ENCODE measurements at places on chromosomes 3 and 15. TPM values are rescaled to one million over a fixed set of nuclear protein-coding genes. Genes with fewer than 3 reads are reported as not detected.

- peak; percentile 8 for DNase-seq
These were observed 88.0 kb downstream of the PIK3R4 start for GRCh38 chr3:130658678-130659077.

DNA sequence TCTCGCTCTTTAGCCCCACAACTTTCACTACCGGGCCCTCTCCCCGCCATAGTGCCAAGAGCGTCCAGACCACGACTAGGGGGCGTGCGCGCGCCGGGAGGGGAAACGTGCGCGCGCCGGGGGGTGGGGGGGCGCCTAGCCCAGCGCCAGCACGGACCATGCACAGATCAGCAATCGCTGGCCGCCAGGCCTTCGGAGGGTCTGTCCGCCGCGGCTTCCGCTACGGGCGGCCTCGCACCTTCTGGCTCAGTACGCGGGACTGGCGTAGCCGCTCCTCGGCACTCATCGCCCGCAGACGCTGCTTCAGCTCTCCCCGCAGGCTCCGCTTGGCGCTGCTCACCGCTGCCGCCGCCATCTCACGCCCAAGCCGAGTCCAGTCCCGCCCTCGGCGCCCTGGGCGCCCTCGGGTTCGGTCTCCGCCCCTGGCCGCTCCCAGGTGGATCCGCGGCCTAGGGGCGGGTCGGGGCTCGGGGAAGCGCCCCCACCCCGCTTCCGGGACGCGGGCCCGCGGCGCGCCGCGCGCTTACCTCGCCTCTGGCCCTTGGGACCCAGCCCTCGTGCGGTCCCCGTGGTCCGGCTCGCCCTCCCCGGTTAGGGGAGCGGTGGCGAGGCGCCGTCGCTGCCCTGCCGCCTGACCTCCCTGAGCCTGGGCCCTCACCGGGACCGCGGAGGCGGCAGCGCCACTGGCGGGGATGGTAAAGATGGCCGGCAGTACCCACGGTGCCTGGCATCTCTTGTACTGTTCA, at the start of gene MTHFS:
MTHFS (minus strand) TSS at position 381 of the 746 bp plus-strand sequence; CDS start at position 355, 26 bp downstream.
- DNase-seq = peak; percentile 75

- DNase-seq = no peak
These were observed 58.9 kb downstream of the COL6A5 start for GRCh38 chr3:130404401-130404800.

DNA sequence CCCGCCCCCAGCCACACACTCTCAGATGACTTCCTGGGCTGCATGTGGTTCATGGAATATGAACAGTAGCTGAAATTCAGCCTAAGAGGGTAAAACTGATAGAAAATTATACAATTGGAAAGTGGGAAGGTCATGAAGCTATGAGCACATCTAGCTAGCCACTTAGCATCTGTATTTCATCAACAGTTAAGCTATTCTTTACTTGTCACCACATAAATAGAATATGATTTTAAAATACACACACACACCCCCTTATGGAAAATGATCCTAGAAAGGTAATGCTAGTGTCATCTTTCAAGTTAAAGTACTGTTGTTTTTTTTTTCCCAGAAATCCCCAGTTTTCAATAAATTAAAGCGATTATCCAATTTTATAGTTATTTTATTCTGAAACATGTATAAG, 3.6 kb downstream of the MAP4 start:
- no peak for DNase-seq

- DNase-seq = no peak
These were observed 2.5 kb downstream of the IL1RAP start for GRCh38 chr3:190516416-190516815.

Gene CADPS
- total RNA-seq = 12.0 TPM

Gene CLRN1
- total RNA-seq = not detected

Gene ADGRG7
- not detected for total RNA-seq

DNA sequence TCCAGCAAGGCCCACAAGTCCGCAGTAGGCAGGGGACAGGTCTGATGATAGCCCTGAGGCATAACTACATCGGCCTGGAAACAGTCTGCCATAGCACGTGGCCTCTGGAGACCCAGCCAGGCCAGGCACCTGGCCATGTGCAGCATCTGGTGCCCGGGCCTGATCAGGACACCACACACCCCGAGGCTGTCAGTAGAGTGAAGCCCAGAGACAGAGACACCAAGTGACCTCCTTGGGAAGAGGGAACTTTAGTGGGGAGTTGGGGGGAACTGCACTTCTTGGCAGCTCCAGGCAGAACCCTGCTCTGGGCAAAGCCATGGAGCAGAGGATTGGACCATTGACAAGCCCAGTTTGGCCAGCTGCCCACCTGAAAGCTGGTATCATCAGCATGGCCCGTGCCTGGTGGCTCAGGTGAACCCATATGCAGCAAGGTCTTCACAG, 1.2 kb downstream of the SHISA5 start:
- DNase-seq = peak; percentile 35

- no peak for DNase-seq
These were observed 7.0 kb downstream of the B2M start for GRCh38 chr15:44718180-44718926.

Gene OIP5
- total RNA-seq = not detected

- no peak for DNase-seq
These were observed 23.3 kb downstream of the POPDC2 start for GRCh38 chr3:119636891-119637611.

GRCh38 chr15:90412356-90413194, 24.5 kb downstream of the IQGAP1 start:
- no peak for DNase-seq

Gene WDR93
- not detected for total RNA-seq

DNA sequence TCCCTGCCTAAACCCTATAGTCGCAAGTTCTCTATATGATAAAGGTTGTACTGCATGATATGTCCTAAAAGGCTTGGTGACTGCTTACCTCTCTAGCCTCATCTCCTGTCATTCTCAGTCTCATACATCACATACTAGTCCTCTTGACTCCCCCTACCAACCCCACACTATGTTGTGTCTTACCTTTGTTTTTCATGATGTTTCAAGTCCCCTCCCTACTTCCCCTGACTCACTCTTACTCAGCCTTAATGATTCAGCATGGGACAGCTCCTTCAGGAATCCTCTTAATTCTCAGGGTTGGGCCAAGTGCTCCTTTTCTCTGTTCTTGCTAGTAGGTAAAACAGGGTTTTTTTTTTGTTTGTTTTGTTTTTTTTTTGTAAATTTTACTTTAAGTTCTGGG, 49.6 kb downstream of the SLMAP start:
- DNase-seq = no peak

GRCh38 chr3:51337666-51338065, 47.4 kb upstream of the MANF start:
- no peak for DNase-seq

Gene HYAL1
- 68.4 TPM for total RNA-seq

Gene SNTN
- total RNA-seq = not detected

GRCh38 chr3:179768080-179768479, 115.2 kb downstream of the USP13 start:
- DNase-seq = no peak

GRCh38 chr3:109275702-109276293, 40.5 kb downstream of the DPPA2 start:
- peak; percentile 11 for DNase-seq

DNA sequence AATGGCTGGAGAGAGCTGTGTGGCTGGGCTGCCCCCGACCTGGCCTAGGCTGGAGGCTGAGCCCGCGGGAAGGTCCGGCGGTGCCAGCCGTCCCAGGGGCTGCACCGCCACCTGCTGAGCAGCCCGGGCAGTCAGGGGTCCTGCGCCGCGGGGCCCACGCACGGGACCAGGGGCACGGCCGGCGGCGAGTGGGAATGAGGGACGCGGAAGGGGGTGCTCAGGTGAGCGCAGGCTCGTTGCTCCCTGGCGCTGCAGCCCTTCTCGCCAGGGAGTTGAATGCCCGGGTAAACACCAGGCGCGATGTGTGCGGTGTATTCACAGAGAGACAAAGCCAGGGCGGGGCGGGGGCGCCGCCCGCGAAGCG, 666 bp upstream of the SEMA3F start:
- no peak for DNase-seq

Gene ACTC1
- 8,849 TPM for total RNA-seq

Gene PAK6
- 9.9 TPM for total RNA-seq

- DNase-seq = no peak
These were observed 13.2 kb upstream of the GOLM2 start for GRCh38 chr15:44275150-44275830.

Gene HYAL3
- 0.80 TPM for total RNA-seq

DNA sequence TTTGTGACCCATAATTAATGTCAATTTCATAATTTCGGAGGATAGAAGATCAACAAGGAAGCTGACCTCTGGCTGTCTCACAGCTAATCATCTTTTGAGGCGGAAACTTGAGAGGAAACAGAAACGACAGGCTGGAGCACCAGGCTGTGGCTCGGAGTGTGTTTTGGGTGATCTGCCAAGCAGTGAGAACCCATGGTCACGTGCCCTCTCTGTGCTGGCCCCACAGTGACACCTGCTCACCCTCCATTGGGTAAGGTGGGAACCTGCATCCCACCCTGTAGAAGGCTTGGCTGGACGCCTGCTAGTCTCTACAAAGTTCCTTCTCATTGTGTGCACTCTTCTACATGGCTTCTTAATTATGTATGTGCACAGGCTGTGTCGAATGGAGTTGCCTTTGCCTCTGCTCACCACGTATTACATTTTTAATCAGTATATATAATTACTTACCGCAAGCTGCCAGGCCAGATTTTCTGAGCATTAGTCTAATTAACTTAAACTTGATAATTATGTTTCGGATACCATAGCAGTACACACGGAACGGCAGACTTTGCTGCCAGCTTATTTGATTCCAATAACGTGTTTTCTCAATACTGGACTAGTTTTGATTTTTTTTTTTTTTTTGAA, 719.4 kb upstream of the CFAP20DC start:
- DNase-seq = no peak

Gene SLC6A1
- 1.6 TPM for total RNA-seq

- DNase-seq = no peak
These were observed 123.0 kb downstream of the PEAK1 start for GRCh38 chr15:77296773-77297337.

DNA sequence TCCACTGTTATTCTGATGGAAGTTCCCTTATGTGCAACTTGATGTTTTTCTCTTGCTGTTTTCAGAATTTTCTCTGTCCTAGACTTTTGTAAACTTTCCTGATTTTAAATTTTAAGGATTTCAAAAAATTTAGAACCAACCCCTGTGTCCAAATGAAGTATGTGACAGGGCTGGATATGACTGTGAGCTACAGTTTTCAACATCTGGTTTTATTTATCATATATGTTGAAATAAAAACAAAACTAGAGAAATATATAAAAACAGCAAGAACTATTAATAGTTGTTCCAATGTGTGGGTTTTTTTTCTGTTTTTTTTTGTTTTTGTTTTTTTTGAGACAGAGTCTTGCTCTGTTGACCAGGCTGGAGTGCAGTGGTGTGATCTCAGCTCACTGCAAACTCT, 47.4 kb upstream of the PSMD6 start:
- DNase-seq = no peak

- DNase-seq = no peak
These were observed 313.2 kb downstream of the POLQ start for GRCh38 chr3:121232309-121233225.

GRCh38 chr3:45715945-45716344, 26.7 kb downstream of the SACM1L start:
- DNase-seq = no peak

Gene SUSD5
- 0.87 TPM for total RNA-seq

DNA sequence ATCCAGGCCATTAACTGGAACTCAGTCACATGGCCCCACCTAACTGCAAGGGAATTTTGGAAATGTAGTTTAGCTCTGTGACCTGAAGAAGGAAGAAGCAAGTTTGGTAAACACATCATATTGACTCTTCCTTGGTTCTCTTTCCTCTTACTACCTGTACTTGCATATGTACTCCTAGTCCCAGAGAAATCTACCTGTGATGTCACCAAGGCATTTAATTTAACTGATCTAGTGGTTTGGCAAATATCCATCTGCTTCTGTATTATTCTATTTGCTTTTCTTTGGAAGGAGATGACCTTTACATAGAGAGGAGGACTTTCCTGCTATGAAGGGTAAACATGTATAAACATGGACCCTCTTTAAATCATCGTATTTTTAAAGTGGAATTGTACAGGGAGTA, 150.8 kb downstream of the TMEM108 start:
- no peak for DNase-seq

- DNase-seq = no peak
These were observed 34.7 kb upstream of the CDCP1 start for GRCh38 chr3:45180899-45181298.

GRCh38 chr3:32493437-32494414, 8.9 kb downstream of the CMTM6 start:
- no peak for DNase-seq

GRCh38 chr15:89117790-89118189, 29.5 kb downstream of the ABHD2 start:
- no peak for DNase-seq

Gene PARP6
- 42.2 TPM for total RNA-seq

- peak; percentile 23 for DNase-seq
These were observed 114.4 kb downstream of the ATG7 start for GRCh38 chr3:11386465-11387113.

Gene ECE2
- total RNA-seq = not detected

- DNase-seq = no peak
These were observed 64.4 kb upstream of the TAMM41 start for GRCh38 chr3:11910971-11911531.

DNA sequence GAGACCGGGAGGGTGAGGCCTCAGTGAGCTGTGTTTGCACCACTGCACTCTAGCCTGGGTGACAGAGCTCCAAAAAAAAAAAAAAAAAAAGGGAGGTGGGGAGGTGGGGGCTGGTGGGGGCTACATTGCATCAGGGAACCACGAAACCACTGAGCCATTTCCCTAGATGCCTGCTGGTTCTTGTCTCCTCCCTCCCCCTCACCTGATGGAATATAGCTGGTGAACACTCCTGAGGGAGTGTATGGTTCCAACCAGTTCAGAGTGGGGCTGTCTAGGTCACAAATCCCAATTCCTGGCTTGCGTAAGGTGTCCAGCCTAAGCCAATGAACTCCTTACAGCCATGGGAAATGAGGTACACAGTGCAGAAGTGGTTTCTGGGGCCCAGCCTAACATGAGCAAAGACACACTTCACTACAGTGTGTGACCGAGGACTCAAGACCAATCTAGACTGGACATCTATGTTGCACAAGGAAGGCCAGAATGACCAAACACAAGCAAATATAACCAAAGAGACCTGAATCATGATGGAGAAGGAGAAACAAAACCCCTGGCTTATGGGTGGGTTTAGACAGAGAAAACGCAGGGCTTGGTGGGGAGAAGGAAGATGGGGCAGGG, 39.1 kb upstream of the OSBPL11 start:
- DNase-seq = no peak

Gene IQCF5
- total RNA-seq = not detected

GRCh38 chr3:104175696-104176095, 1191.0 kb upstream of the ALCAM start:
- DNase-seq = no peak

GRCh38 chr15:64775551-64776401, at the start of gene RBPMS2:
Gene RBPMS2, minus strand, starts transcription at chr15:64775589. Its CDS starts 270 bp downstream, at chr15:64775319.
- DNase-seq = peak; percentile 68

DNA sequence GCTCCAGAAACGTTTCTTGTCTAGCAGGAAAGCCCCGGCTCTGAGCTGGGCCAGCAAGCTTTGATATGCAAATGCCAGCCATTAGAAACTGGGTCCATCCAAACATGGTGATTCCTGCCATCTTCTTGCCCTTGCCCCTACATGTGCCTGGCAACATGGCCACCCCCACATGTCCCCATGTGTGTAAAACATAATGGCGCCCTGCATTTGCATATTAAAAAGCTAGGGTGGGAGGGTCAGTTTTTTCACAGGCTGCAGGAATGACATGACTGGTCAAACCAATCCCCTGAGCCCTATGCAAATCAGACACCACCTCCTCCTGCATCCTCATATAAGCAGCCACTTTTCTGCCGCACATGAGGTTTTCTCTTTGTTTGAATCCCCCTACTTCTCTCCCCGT, 21.2 kb downstream of the GPR156 start:
- DNase-seq = no peak

GRCh38 chr15:48861813-48862431, 16.0 kb upstream of the EID1 start:
- no peak for DNase-seq

Gene ZSCAN29
- 15.1 TPM for total RNA-seq
